ENCODE measurements at places on chromosomes 2 and 18.

- DNase-seq: no peak
Observed at GRCh38 chr18:10893196-10893595, 256.2 kb downstream of the PIEZO2 start.

GRCh38 chr2:73975731-73976130 is 9.0 kb upstream of the TET3 start:
- DNase-seq: no peak

DNA sequence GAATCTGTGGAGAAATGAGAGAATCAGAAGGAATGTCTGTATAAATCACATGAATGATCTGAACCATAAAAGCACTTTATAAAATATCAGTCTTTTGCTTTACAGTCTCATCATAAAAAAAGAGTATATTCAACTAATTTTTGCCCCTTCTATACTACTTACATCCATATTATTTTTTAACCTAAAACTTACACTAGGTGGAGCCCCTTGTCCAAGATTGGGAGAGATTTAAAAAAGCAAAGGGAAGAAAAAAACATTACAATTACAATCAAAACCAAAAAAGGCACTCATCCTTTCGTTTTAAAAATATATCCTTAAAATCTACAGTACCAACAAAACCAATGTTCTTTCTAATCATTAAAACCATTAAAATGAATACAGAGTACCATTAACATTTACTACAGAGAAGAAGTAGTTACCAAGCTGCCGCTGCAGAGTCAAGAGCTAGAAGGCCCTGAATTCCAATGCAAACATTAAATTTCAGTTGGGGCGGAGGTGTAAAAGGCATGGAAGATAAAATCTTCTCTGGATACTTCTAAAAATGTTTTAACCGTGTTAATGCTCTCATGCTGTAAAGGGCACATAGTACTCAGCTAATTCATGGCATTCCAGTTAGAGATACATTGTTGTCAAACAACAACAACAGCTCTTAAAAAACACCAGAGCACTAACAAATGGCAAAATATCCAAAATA is 56.7 kb upstream of the EPB41L3 start:
- peak; percentile 34 for DNase-seq

DNA sequence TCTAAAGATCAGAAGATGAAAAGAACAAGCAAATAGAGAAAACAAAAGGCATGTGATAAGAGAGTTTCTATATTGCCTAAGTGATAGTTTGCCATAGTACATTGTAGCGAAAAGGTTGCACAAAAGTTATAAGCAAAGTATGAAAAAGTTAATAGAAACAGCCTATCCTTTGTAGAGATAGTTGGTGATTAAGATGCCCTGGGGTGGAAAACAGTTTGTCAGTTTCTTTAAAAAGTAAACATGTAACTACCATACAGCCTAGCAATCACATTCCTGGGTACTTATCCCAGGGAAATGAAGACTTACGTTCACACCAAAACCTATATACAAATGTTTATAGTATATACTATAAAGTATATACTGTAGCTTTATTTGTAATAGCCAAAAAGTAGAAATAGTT is 16.9 kb upstream of the DAPL1 start:
- no peak for DNase-seq

- no peak for DNase-seq
Observed at GRCh38 chr2:41741951-41742595, 305.7 kb upstream of the PKDCC start.

DNA sequence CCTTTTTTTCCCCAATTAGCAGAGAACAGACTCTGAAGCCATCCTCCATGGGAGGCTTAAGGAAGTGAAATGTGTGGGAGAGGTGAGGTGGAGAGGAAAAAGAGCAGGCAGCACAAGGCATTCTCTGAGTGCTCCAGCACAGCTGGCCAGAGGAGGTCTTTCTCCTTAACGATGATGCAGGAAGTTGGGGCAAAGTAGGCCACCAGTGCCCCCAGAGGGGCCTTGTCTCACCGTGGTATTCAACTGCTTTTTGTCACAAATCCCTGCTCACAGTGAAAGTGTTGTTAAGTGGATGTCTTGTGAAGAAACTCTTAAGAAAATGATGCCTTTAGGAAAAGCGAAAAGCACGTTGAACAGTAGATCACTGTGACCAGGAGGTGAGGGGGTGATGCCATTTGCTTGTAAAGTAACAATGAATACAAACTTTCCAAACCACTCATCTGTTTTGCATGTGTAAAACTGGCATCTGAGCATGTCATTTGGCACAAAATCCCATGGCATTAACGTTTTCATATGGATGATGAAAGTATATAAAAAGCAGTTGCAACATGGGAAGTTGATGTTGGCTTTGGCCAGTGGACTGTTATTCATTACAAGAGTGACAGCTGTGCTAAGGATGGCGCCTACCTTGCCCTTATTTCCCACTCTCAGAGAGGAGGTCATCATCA is 49.2 kb upstream of the CDC42EP3 start:
- DNase-seq: peak; percentile 3

DNA sequence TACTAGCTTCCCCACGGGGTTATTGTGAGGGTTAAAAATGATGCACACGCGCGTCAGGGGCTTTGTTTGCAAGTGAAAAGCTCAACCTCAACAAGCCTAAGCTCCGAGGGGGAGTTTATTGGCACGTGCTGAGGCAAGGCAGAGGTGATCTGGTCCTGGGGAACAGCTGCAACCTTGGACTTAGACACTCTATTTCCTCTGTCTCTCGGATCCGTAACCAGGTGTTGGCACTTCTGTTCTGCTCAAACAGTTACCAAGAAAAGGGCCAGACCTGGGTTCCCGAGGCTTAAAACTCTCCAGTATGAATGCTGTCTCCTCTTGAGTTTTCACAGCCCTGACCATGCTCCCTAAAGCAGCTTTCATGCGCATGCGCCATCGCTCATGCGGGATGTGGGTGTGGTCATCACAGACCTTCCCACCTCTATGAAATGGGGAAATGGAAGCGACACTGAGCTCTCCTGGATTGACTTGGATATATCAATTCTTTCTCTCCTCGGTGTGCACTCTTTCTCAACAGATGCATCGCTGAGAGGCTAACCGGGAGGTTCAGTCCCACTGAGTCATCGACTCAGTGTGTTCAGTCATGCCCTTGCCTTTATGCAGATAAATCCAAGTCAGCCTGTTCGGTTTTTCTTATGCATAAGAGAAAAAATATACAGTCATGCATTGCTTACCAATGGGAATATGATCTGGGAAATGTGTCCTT is 19.9 kb upstream of the RAB31 start:
- DNase-seq: no peak

DNA sequence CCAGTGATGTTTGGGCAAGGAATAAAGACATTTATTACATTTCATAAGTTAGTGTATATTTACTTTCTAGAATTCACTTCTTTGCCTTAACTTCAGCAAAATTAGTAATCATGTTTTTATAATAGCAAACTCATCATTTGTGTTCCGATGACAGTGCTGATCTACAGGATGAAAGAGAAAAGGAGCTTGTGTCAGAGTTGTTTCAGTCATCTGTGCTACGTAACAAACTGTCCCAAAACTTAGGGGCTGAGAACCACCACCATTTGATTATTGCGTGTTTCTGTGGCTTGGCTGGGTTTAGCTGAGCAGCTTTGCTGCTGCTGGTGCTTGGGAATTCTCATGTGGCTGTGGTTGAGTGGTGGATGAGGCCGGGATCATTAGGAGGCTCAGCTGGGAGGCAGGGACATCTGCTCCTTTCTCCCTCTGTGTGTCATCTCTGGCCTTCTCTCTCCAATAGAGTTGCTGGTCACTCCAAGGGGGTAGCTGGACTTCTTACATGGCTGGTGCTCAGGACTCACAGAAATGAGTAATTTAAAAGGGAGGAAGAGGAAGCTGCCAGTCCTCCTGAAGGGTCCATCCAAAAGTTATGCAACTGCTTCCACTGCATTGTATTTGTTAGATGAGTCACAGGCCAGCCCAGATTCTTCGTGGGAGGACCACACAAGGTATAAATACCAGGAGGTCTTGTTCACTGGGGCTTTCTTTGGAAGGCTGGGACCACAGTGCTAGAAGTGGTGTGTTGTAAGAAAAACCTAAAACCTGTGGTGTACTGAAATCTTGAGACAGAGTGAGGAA is 43.4 kb upstream of the HAAO start:
- DNase-seq: peak; percentile 90

Data from dermis blood vessel endothelial cell (primary cell).